ENCODE measurements at places on chromosomes 2 and 18.

DNA sequence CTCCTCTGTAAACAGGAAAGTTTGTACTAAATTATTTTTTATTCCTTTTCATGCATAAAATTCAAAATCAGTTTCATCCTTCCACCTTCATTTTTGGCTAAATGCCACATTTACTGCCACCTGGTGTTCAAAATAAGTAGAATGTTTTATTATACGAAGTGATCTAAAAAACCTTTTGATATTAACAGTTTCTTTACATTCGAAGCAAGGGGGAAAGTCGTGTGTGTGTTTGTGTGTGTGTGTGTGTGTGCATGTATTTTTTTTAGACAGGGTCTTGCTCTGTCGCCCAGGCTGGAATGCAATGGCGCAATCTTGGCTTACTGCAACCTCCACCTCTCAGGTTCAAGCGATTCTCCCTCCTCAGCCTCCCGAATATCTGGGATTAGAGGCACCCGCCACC, 9.0 kb upstream of the SCN9A start:
- peak; percentile 46 for DNase-seq

GRCh38 chr2:47594656-47595055, 188.3 kb upstream of the MSH6 start:
- no peak for DNase-seq

- peak; percentile 81 for DNase-seq
Measured at GRCh38 chr2:176118601-176119339, 2.2 kb downstream of the HOXD10 start.

DNA sequence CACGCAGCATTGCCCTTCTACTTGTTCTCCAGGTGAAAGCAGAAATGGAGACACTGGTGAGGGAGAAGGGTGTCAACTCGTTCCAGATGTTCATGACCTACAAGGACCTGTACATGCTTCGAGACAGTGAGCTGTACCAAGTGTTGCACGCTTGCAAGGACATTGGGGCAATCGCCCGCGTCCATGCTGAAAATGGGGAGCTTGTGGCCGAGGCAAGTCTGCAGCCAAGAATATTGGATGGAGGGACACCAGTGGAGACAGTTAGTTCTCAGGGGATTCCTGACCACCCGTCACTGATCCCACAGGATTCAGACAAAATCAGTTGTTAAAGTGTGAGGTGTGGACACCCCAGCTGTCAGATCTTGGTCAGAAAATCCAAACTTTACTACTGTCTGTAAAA, 43.2 kb upstream of the MAPRE3 start:
- DNase-seq: no peak

DNA sequence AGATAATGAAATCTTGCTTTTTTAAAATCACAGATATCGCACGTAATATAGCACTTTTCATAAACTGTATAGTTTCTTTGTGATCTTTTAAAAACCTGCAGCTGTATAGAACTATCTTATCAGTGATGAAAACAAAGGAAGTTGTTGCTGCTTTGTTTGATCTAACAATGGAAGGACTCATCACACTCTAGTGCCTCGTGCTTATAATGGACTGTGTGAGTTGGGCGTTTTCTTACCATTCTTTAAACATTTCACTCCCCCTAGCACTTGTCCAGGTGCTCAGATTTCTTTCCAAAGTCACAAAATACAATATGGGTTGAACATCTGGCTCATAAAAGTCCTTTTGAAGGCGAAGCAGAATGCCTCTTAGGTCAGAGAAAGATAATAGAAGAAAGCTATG, 94.8 kb upstream of the SPATS2L start:
- DNase-seq: no peak

DNA sequence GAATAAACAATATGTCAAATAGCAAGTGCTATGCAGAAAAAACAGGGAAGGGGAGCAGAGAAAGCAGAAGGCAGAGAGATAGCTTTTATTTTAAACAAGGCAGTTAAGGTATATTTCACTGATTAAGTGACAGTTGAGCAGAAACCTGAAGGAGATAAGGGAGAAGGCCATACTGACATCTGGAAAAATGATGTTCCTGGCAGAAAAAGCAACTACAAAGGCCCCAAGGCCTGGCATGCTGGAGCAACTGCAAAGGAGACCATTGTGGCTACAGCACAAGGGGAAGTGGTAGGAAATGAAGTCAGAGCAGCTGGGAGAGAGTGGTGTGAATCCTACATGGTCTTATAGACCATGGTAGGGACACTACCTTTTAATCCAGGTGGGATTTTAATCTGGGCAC, 8.9 kb upstream of the PCBP1 start:
- DNase-seq: no peak

Data from SK-MEL-5 (cell line).